Stimulated activated CD4-positive, alpha-beta T cell treated with anti-CD3 and anti-CD28 coated beads, Interleukin-1b, Interleukin-23, amount 100 ng/mL, for 24 hours (primary cell): ENCODE measurements at places on chromosomes 7 and 10.

DNA sequence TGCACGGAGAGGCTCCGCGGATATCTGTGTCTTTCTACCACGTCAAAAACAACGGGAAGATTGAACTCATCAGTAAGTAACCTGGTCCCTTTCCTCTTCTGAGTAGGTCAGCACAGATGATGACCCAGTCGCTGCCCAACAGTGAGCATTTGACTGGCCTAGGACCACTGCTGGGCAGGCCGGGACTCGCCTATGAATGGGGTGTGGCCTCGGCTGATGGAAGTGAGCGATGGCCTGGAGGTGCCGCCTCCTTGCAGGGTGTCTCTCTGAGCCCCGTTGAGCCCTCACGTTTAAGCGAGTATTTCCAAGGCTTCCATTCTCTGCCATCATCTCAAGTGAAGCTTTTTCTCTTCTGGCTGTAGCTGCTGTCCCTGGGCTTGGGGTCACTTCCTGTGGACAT, 18.1 kb downstream of the EIF3B start:
- DNase-seq = no peak

DNA sequence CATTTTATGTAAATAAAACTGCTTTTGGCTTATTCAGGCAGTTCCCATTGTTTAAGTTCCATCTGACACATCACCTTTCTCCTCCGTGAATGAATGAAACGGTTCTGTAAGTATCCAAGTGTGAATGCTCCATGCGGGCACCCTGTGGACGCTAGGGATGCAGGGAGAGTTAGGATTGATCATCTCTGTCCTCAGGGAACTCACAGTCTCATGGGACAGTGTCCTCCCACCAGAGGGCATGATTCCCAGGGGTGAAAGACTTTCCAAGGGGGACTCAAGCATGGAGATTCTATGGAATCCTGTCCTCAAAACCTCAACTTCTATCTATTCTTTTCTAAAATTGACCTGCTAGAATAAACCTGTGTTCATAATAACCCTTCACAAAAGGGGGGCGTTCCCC, 98.8 kb downstream of the HECW1 start:
- DNase-seq = no peak

GRCh38 chr7:142438235-142438922, 180.5 kb upstream of the PRSS58 start:
- no peak for DNase-seq

GRCh38 chr7:80346704-80347103, 165.2 kb downstream of the GNAT3 start:
- no peak for DNase-seq

DNA sequence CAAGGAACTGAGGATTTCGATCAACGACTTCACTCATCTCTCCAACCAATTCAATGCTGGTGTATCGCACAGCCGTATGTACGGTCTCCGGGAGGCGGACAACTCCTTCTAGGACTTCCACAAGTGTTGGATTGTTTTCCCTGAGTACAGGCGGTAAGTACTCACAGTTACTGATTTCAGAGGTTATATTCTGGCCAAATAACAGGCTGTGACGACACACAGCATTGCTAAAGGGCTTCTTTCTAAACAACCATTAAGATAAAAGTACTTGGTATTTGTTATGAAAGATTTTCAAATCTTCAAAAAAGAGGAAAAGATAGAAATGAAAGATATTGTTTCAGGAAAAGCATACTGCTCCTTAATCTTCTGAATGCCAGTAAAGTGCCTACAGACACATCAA, 52.2 kb downstream of the IRF5 start:
- no peak for DNase-seq

DNA sequence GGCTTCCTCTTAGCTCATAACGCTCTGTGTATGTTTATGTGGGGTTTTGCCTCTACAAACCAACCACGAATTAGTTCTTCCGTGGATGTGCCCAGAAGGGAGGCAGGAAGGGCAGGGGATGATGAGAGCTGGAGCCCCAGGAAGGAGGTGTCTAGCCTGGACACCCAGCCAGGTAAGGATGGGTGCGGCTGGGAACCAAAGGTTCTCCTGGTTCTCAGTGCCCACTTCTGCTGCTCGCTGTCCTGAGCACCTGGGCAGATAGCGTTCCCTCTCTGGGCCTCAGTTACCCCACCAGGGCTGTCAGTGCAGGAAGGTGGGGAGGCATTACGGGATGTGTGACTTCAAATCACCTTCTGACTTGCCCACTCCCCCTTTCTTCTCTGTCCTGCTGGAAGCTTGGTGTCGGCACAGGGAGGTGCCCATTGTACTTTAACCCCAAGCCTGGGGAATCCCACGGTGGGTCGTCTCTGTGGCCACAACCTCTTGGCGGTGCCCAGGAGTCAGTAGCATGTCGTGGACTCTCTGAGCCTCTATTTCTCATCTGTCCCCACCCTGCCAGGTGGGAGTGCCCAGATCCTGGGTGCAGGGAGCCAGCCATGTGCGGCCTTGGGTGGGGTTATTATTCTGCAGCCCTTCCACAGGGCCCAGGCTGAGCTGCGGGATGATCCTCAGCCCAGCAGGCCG, 18.7 kb upstream of the PCBD1 start:
- no peak for DNase-seq

DNA sequence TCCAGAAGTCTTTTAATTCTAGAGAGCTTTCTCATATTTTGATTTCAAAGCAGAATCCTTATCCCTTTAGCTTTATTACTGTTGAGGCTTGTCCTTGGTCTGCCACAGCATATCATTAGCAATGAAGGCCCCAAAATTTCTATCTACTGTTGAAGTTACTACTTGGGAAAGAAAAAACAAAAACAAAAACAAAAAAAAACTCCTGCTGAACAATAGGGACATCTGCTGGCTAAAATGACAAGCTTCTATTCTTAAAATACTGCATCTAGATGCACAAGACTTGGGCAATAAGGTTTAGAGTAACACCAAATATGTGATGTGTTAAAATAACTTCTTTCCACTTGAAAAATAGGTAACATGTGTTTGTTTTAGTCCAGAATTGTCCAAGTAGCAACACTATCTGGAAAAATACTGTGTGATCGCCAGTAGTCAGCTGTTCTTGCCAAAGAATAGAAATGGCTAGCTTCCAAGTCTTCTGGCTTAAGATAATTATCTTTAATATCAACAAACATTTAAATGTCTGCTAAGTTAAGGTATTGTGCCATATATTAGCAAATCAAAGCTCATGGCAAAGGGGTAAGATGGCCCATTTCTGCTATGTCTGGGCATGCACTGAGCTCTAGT, 3.8 kb upstream of the DMTF1 start:
- DNase-seq = no peak
